ENCODE measurements at places on chromosomes 5 and 9.

DNA sequence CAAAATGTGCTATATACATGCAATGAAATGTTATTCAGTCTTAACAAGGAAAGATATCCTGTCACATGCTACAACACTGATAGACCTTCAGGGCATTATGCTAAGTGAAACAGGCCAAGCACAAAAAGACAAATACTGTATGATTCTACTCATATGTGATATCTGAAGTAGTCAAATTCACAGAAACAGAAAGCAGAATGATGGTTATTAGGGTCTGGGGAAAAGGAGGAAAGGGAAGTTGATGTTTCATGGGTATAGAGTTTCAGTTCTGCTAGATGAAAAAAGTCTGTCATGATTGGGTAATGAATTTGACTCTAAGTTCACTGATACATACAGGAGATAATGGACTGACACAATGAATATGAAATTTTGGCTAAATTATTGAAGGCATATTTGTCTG is 11.2 kb upstream of the RIC1 start:
- DNase-seq, result peak; percentile 66

GRCh38 chr5:36641431-36641830 is 35.0 kb downstream of the SLC1A3 start:
- DNase-seq, result no peak

DNA sequence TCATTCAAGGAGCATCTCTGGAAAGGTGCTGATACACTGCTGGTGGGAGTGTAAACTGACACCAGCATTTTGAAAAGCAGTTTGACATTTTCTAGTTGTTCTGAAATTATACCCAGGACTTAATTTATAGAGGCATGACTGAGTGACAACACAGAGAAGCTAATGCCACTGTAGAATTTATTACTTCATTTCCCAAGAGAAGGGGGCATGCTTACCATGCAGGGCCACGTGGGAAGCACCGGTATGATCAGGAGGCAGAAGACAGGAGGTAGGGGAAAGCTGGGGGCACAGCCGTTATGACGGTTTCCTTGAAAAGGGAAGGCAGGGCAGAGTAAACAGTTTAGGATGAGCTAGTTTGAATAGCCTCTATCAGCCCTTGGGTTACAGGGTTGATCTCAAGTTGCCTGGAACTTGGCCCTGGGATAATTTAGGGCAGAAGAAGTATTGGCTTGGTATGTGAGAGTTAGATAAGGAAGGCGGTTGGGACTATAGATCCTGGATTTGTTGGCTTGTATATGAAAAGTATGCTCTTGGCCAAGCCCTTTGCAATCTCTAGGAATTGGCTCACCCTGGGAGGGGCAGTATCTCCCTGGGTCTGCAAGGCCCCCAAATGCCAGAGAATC is 305.7 kb downstream of the ENC1 start:
- no peak for DNase-seq

DNA sequence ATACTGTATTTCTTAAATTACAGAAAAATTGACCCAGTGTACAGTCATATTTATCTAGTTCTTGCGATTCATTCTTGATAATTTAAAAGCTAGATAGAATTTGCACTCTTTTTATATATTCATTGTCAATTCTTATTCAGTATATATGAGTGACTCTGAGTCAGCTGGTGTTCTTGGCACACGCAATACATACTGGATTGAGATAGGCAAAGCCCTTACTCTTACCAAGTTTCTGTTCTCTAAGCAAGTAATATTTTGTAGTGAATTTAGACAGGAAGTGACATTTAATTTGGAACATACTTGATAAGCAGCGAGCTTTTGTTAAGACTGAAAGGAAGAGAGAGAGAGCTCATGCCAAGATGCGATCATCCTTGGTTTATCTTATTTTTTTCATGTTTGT is 57.7 kb downstream of the GPBP1 start:
- DNase-seq, result no peak

DNA sequence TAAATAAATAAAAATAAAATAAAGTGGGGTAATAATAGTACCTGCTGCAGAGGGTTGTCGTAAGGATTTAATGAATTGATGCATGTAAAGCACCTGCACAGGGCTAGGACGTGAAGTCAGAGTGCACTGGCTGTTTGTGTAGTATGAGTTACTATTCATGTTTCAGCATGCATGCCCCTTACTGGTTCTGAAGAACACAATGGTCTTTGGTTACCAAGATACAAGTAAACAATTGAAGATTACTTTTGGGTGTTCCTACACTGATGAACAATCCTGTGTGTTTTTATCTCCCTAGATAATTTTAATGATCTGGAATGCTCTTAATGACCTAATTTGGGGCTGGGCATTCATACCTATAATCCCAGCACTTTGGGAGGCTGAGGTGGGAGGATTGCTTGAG is 23.2 kb upstream of the PRRC2B start:
- no peak for DNase-seq

DNA sequence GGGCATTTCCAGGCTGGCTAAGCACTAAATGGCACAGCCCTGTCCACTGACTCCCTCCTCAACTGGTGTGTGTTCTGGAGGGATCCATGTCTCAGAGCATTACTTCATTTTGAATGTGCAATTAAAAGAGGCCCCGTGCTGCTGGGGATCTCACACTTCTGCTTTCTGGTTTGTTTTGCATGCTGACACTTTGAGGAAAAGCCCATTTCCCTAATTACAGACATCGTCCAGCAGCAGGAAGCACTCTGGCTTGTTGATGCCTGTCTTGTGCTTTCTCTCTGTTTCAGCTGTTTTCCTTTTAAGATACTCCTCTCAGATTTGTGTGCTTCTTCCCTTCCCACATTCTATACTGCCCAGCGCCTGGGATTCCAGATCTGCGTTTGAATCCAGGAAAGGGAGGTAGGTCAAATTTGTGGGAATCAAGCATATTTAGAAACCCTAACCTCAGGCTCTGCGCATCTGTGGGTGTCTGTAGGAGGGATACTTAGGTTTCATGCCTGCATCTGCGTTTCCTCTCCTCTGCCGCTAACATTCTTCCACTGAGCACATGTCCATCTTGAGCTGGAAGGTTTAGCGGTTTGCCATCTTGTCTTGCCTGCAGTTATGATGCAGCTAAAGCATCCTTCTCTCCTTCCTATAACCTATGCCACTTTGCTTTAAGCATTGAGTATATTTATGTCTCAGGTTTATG is 25.7 kb downstream of the SYK start:
- DNase-seq, result peak; percentile 62

DNA sequence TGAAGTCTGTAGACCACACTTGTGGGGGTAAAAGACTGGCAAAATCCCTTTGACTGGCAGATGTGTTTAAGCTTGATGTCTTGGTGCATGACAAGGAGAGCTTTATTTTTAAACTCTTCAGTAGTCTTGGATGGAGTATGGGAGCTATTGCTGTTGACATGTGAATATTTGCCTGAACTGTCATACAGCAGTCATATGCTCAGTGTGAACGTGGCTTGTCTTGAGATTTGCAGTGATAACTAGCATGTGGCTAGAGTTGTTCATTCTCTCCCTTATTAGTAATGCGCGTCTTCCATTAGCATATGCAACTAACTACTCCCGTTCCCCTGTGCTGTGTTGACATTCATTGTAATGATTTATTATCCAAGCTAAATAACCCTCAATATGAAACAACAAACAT is 523.6 kb upstream of the WWC1 start:
- no peak for DNase-seq

DNA sequence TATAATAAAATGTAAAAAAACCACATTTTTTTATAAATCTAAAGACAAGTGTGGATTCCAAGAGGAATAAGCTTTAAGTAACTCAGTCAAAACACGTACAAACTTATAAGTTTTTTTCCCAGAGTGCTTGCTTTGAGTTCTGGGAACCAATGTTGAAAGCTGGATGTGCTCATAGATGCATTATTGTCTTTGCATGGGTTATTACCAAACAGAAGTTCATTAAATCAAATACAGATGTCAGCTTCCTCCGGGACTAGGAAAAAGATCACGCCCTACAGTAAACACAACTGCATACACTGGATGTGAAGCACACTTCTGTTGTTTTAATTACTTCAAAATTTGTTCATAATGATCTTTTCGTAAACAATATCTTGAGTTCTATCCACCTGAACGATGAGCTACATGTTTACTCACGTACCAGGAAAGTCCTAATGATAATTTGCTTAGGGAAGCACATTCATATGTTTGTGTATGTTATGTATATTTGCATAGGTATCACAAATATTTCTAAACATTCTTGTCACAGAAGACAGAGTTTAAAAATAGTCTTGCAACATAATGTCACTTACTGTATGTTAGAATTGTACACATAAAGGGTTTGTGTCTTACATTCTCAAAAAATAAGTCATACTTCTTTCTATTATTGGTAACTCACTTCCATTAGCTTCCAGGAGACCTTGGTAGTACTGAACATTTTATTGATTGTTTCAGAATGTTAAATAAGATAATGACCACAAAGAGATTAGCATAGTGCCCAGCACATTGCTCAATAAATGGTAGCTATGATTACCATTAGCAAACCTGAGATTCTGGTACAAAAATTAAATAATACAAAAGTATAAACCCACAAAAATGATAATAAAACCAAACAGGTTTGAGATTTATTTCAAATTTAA is 427.4 kb downstream of the CETN3 start:
- no peak for DNase-seq

GRCh38 chr9:109411069-109411761 is 86.9 kb downstream of the PTPN3 start:
- DNase-seq, result no peak

- DNase-seq, result no peak
Observed at GRCh38 chr9:94156348-94157049, 72.2 kb downstream of the PTPDC1 start.

DNA sequence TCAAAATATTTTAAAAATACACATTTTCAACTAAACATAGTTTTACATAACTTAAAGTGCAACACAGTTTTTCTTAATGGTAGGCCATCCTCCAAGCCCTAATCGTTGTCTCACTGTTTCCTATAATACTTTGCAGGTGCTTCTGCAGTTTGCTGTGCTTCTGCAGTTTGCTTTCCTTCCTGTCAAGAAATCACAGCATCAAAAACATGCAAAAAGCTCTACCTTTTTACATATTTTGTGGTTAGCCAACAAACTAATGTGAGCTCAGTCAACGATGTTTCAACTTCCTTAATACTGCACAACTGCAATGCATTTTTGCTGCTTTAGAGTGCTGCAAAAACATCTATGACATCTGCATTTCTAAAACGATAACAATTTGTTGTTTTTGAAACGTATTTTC is 25.2 kb downstream of the EMB start:
- DNase-seq, result peak; percentile 25

DNA sequence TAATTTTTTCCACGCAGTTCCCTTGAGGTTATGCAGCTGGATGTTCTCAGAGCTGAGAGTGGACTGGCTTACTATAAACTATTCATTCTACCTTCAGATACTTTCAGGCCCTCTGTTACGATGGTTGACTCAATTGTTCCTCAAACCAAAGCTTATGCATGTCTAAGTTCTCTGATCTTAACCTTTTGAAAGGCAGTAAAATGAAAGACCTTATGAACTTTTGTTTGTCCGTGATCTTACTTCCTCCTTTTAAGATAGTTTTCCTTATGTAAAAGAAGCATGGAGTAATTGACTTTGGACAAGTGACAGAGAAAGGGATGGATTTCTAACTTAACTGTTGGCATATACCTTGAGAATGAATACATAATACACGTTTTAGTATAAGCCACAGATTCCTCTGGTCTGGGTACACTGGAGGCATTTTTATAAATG is 575.7 kb downstream of the PDE4D start:
- no peak for DNase-seq

- DNase-seq, result peak; percentile 65
Observed at GRCh38 chr5:179805529-179806249, 977 bp downstream of the MGAT4B start.

GRCh38 chr5:56962286-56962685 is 10.4 kb upstream of the MIER3 start:
- DNase-seq, result no peak

GRCh38 chr9:127118597-127119319 is 3.7 kb downstream of the ANGPTL2 start:
- DNase-seq, result peak; percentile 15

- no peak for DNase-seq
Observed at GRCh38 chr5:173741729-173742431, 125.4 kb upstream of the BOD1 start.

DNA sequence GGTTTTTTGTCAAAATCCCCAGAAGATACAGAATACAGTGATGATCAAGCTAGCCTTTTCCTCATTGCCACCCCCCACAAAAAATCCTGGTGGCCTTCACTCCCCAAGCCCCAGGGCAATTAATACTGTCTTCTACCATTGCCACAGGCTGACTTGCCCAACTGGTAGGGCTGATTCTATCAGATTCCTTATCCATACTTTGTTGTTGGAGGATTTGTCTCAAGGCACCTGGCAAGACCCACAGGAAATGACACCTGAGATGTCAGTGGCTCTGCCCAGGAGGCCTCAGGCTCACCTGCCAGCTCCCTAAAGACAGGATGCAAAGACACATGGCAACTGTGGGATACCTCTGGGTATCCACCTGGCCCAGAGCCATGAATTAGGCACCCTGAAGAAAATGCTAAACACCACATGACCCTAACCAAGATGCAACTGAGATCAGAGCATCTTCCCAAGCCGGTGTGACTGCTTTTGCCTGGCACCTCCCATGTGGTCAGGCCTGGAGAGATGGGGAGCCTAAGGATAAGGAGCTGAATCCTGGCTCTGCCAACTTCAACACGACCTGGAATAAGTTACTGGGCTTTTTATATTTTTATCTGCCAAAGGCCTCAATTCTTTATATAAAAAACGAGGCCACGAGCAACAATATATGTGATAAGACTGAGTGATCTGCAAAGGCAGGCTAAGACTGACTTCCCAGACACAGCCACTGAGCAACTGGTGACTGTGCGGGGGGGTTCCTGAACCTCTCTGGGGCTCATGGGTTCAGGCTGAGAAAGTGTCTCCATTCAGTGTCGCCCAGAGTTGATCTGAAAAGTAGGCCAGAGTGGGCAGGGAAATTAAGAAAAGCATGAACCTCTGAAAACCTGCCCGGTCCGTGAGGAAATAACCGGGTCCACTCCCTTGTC is 944 bp downstream of the ATOX1 start:
- DNase-seq, result peak; percentile 35

DNA sequence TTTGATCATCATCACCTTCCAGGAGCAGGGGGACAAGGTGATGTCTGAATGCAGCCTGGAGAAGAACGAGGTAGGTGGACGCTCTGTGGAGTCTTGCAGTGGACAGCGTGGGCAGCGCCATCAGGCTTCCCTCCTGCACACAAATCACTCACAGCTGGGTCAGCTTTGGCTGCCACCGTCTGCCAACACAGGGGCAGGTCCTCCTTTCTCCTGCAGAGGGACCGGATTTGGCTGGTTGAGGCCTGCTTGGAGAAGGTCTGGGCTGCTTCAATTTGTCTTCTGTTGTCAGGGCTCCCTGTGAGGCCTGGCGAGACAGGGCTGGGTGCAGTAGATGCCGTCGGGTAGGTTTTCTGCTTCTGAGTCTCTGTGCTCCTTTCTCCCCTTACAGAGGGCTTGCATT is 180.6 kb downstream of the CACNA1B start:
- no peak for DNase-seq

GRCh38 chr9:93984860-93985259 is 29.7 kb upstream of the BARX1 start:
- no peak for DNase-seq

DNA sequence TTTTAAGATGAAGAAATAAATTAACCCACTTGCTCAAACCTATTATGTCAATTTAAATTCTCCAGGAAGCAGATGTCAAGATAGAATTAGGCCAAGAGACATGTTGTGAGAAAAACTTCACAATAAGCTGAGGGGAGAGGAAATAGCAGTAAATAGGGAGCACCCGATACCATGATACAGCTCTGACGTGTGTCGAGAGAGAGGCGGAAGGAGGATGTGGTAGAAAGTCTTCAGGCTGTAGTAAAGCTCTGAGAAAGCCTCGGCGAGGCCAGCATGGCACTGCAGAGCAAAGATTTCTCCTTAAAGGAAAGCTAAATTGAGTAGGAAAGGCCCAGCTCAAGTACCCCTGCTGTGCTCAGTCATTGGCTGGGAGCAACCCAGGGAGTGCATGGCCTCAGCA is 6.0 kb upstream of the PUM3 start:
- no peak for DNase-seq

Data from germinal center (tissue), 1 donor.